ENCODE measurements at places on chromosomes 7 and 10.
A peak's percentile ranks its signal among the peaks of the same experiment; 100 is the strongest.

DNA sequence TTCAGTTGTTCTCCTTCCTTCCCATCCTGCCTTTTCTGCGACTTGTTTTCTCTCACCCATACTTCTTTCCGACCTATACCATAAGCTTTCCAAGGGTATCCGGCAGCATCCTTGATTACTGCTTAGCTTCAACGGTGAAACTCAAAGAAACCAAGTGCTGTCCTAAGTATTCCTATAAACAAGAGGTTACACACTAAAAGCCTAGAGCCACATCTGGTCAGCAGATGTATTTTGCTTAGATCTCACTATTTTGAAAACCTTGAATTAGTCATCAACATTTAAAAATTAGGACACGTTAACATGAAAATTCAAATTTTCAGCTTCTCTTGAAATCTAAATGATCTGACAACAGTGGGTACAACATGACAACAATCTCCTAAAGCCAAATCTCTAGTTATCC lies 20.0 kb downstream of the ARHGAP21 start:
- no peak for DNase-seq

DNA sequence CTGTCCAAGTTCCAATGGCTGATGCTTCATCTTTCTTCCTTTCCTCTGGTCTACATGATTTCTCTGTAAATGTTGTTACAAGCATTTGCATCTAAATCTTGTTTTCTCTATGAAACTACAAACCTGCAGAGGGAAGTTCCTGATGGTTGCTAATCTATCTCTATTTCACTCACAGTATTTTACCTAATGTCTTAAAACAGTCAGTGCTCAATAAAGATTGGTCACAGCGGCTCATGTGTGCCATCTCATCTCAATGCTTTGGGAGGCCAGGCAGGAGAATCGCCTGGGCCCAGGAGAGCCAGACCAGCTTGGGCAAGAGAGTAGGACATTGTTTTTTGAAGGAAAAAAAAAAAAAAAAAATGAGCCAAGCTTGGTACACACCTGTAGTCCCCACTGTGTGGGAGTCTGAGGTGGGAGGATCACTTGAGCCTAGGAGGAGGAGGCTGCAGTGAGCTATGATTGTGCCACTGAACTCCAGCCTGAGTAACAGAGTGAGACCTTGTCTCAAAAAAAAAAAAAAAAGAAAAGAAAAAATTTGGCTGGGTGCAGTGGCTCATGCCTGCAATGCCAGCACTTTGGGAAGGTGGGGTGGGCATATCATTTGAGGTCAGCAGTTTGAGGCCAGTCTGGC lies 71.3 kb upstream of the ARMC3 start:
- DNase-seq = no peak

DNA sequence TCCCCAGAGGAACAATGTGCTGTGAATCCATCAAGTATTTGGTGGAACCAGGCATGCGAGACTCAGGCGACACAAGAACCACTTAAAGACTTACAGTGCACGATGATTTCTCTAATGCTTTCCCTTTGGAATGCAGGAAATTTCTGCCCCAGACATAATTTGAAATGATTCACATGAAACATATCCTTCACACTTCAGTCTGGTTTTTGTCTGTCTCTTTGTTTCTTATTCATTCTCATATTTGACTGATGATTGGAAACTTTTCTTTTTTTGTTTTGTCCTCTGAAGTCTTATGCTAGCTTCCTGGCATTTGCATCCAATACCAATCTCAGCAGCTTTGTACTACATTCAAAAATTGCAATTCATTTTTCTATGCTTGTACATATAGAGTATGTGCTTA lies 502.8 kb downstream of the PHTF2 start:
- DNase-seq = no peak

DNA sequence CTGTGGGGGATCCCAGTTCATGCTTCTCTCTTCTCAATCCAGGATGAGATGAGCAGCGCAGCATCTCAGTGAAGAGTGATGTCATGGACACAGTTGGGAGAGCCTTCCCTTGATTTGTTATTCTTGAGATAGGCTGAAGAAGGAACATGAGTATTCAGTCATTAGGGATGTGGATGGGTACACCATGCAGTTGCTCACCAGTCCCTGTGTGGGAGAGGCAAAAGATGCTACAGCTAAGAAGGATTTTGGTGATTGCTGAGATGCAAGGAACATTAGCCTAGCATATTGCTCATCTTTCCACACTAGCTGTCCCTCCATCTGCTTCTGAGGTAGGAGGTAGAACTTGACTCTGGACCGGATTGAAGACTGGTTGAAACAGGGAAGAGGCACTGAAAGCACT lies 179.6 kb downstream of the GALNT17 start:
- no peak for DNase-seq

- no peak for DNase-seq
Observed at GRCh38 chr7:5394264-5395105, 29.1 kb downstream of the TNRC18 start.

- DNase-seq = no peak
Observed at GRCh38 chr10:46514431-46514861, 42.0 kb downstream of the GPRIN2 start.

GRCh38 chr7:107579554-107579884 lies 527 bp upstream of the BCAP29 start:
- DNase-seq = peak; percentile 78

DNA sequence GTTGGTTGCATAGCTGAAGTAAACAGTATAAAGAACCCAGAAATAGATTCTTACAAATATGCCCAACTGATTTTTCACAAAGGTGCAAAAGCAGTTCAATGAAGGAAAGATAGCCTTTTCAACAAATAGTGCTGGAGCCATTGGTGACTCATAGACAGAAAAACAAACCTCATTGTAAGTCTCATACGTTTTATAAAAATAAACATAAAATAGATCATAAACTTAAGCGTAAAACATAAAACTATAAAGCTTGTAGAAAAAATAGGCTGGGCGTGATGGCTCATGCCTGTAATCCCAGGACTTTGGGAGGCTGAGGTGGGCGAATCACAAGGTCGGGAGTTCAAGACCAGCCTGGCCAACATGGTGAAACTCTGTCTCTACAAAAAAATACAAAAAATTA lies 318.8 kb upstream of the IGFBP3 start:
- no peak for DNase-seq

Data from NCI-H82 (cell line).